ENCODE measurements at places on chromosomes 11 and 22.

DNA sequence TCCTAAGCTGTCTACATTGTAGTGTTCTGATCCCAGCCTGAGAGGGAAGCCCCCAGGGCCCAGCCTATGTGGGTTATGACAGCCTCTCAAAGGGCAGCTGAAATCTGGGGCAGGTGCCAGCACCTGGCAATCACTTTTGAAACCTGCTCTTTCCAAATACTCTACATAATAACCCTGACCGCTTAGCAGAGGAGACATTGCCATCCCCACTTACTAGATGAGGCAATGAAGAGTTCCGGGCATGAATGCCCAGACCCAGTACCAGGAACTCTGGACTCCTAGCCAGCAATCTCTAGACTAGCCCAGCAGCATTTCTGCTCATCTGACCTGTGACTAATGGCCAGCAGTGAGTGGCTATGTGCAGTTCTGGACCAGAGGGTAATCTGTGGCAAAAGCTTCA lies 412.4 kb upstream of the CADM1 start:
- DNase-seq = no peak

DNA sequence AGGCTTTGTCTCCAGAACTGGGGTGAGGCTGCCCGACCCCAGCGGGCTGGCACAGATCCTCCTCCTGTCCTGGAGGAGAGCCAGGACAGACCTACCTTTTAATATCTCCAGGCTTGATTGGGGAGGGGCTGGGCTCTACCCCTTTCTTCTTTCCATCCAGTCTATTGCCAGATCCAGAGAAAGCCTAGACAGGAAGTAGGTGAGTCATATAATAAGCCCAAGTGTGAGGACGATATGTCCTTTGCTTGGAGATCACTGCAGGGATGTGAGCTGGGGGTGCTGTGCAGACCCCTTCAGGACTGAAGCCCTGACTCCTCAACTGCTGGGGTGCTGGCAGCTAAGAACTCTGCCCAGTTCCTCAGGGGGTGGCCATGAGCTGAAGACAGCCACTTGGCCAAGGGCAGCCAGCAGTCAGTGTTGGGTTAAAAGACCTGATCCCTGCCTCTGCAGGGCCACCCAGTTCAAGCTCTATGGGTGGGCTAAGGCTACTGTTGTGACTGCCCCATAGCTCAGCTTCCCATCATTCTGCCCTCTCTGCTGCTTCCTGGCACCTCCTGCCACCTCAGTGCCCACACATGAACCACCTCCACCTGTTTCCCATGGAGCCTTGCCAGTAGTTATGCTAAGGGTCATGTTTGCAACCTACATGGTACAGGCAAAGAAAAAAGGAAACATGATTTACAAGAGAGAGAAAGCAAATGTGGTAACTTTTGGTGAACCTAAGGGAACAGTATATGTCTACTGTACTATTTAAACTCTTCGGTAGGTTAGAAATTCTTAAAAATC lies 8.3 kb upstream of the C22orf39 start:
- no peak for DNase-seq

DNA sequence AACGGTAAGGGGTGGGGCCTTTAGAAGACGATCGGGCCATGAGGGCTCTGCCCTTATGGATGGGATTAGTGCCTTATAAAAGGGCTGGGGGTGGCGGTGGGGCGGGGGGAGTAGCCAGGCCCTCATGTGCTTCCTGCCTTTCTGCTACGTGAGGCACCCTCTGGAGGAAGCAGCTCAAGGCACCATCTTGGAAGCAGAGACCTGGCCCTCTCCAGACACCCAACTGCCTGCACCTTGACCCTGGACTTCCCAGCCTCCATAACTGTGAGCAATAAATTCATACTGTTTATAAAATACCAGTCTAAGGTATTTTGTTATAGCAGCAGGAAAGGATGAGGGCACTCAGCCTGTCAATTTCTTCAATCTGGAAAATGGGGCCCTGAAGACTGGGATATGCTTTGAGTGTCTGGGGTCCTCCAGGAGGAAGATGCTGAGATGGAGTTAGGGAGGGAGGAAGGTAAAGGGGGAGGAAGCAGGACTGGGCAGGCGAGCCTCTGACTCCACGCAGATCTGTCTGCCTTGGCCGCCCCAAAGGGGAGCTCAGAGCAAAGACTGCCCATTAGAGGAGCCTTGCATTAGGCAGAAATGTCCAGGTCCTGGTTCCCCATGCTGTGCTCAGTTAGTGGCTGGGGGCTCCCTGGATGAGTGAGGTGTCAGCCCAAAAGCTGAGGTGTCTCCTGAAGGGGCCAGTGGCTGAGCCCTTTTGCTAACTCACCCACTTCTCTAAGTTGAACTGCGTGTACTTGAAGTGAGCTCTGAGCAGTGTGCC lies 5.3 kb downstream of the CABP2 start:
- no peak for DNase-seq

- no peak for DNase-seq
Measured at GRCh38 chr11:133560472-133560855, 28.2 kb upstream of the OPCML start.

DNA sequence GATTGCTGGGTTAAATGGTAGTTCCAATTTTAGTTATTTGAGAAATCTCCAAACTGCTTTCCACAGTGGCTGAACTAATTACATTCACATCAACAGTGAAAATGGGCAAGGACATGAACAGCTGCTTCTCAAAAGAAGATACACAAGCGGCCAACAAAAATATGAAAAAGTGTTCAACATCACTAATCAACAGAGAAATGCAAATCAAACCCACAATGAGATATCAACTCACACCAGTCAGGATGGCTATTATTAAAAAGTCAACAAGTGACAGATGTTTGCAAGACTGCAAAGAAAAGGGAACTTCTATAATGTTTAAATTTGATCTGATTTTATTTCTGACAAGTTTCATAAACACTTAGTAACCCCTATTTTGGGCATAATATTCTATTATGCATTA lies 537.5 kb downstream of the DLG2 start:
- no peak for DNase-seq

DNA sequence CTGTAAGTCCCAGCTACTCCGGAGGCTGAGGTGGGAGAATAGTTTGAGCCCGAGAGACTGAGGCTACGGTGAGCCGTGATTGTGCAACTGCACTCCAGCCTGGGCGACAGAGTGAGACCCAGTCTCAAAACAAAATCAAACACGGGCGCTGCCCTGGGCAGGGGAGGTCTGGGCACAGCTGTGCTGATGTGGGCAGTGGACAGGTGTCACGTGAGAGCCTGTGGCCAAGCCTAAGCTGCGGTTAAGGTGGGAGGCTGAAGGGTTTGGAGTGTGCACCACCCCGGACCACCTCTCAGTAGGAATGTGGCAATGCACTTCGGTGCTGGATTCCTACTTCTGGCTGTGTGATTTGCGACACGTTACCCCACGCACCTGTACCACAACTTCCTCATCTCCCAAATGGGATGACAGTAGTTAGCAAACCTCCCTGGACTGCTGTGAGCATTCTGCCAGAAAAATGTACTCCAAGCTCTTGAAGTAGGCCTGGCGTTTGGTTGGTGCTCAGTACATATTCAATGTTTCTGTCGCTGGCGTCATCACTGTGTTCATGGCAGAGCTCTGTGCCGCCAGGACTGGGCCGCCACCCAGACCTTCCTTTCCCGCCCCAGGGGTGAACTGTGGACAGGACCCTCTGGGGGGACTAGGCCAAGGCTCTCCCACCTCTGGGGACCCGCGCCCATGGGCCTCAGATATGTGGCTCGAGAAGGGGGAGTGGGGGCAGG lies 807 bp upstream of the ZNF74 start:
- DNase-seq = no peak

- DNase-seq = no peak
Measured at GRCh38 chr11:101091781-101092180, 37.8 kb downstream of the PGR start.

DNA sequence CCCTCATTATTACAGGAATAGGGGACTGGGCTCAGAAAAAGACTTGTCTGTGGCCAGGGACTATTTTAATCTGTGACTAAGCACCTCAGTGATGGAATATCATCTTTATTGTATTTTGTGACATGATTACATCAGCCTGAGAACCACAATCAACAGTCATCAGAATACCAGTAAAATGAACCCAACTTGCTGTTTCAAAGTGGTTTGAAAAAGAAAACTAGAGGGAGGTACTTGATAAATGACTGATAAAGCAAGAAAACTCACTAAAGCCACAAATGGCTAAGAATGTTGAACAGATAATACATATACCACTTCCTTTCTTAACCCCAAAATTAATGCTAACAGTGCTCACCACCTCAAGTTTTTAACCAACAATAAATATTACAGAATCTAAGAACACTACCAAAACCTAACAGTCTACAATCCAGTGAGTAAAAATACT lies 155.7 kb downstream of the ATG16L2 start:
- DNase-seq = no peak
